ENCODE measurements at places on chromosomes 13 and 19. TPM values are rescaled to one million over a fixed set of nuclear protein-coding genes. Genes with fewer than 3 reads are reported as not detected.

- no peak for DNase-seq
- H3K4me3 ChIP-seq = no peak overlapping the region
- no peaks in the 10 kb centered on the region for H3K36me3 ChIP-seq
- H3K27me3 ChIP-seq = no peaks in the 10 kb centered on the region
These were observed 5.5 kb upstream of the SERP2 start for GRCh38 chr13:44368062-44368591.

DNA sequence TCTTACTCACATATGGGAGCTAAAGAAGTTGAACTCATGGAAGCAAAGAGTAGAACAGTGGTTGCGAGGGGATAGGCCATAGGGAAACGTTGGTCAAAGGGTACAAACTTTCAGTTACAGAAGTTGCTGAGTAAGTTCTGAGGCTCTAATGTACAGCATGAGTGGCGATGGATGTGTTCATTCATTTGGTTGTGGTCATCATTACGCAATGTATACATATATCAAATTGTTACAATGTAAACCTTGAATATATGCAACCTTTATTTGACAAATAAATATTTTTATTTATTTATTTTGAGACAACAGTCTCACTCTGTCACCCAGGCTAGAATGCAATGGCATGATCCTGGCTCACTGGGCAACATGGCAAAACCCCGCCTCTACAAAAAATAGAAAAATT lies 38.7 kb downstream of the ZIC5 start:
- H3K4me1 ChIP-seq = peaks cover 4% of the 10 kb centered on the region
- no peak overlapping the region for H3K4me3 ChIP-seq
- DNase-seq = no peak
- no peak overlapping the region for H3K27ac ChIP-seq
- H3K27me3 ChIP-seq = no peaks in the 10 kb centered on the region

- peaks cover 19% of the 10 kb centered on the region for H3K4me1 ChIP-seq
- no peaks in the 10 kb centered on the region for H3K27me3 ChIP-seq
- H3K4me3 ChIP-seq = no peak overlapping the region
- no peaks in the 10 kb centered on the region for H3K36me3 ChIP-seq
- DNase-seq = no peak
These were observed 12.9 kb downstream of the RANBP3 start for GRCh38 chr19:5964816-5965565.

GRCh38 chr19:52172347-52172746 lies 926 bp upstream of the ZNF836 start:
- no peak overlapping the region for H3K4me3 ChIP-seq
- no peak overlapping the region for H3K27ac ChIP-seq
- DNase-seq = no peak
- peaks cover 5% of the 10 kb centered on the region for H3K36me3 ChIP-seq
- no peaks in the 10 kb centered on the region for H3K27me3 ChIP-seq
- no peaks in the 10 kb centered on the region for H3K4me1 ChIP-seq

Gene ICAM1
- 4.0 TPM for total RNA-seq

Gene CYP4F2
- total RNA-seq = not detected

Data from H1 (cell line).